ENCODE measurements at places on chromosomes 12 and 14. TPM values are rescaled to one million over a fixed set of nuclear protein-coding genes. Genes with fewer than 3 reads are reported as not detected.

The GLT8D2 gene
- total RNA-seq, result not detected

The FOXN4 gene
- not detected for total RNA-seq

The ARHGDIB gene
- total RNA-seq, result 1,491 TPM

The TAS2R9 gene
- not detected for total RNA-seq

The ANO4 gene
- not detected for total RNA-seq
